Esophagus squamous epithelium (tissue), 5 donors: ENCODE measurements at places on chromosomes 6 and 20.

DNA sequence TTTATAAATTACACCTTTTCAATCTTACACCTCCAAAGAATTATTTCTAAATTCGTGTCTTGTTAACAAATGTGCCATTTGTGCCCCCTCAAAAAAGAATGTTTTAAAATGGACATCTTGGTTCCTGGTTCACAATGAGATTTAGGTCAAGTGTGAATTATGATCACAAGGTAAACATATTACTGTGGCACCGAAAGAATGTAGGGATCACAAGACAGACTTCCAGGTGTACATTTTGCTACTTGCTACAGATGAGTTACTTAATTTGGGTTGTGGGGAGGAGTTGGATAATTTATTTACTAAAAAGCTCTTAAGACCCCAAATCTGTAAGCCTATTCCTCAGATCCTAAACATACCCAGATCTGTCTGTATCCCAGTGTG is 25.0 kb upstream of the ADTRP start:
- DNase-seq = no peak

DNA sequence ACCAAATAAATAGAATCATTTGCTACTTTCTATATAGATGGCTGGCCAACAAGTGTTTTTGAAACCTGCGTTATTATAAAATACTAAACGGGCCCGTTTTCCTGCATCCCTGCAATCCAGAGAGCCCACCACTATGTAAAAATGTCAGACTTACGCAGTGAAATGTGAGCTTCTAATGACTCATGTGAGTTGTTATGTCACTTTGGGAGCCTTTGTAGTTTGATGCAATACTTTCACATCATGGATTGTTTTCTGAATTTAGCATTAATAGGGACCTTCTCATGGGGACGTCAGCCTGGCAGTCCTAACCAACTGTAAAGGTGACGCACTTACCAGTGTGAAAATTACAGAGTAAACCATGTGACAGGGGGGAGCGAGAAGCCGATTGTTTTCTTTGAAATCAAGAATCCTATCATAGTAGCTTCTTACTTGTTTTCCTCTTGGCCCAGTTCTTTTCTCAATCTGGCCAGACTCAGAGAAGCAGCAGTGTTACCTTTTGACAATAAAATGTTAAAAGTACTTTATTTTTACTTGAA is 75.3 kb downstream of the SSR1 start:
- DNase-seq = no peak

GRCh38 chr20:8082989-8083388 is 49.1 kb upstream of the PLCB1 start:
- no peak for DNase-seq

GRCh38 chr6:164322533-164322932 is 908.0 kb downstream of the QKI start:
- DNase-seq = no peak

- no peak for DNase-seq
Observed at GRCh38 chr6:115901896-115902295, 158.8 kb downstream of the FRK start.

DNA sequence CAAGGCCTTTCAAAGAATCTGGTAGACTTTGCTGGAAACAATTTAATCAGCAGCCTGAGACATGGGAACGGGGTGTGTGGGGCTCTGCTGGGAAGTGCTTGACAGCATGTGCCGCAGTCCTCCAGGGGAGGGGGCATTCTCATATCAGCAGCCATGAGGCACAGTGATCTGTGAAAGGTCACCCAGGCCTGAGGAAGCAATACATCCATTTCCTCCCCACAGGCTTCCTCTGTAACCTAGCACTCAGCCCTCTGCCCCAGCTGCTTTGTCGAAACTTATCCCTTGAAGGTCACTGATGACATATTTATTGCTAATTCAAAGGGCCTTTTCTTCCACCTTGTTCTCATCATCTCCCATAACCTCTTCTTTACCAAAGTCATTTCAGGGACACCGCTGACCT is 103.3 kb downstream of the TNFAIP3 start:
- DNase-seq = no peak

GRCh38 chr6:105591053-105591452 is 188.2 kb upstream of the PREP start:
- DNase-seq = no peak

DNA sequence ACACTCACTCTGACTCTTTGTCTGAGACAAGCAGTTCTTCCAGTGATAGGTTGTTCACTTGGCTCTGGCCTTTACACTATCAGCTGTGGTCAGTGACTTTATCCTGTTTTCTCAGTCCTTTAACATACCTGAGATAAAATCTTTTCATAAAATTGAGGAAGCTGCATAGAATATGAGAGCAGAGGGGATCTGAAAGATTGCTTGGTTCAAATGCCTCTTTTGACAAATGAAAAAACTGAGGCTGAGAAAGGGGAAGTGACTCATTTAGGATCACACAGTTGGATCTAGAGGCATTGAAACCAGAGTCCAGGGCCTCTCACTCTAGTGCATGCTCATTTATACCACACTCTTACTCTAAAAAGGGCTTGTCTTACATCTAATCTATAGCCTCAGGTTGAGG is 277.0 kb upstream of the TBX18 start:
- no peak for DNase-seq

- DNase-seq = no peak
Observed at GRCh38 chr6:115271434-115271833, 789.3 kb downstream of the FRK start.

DNA sequence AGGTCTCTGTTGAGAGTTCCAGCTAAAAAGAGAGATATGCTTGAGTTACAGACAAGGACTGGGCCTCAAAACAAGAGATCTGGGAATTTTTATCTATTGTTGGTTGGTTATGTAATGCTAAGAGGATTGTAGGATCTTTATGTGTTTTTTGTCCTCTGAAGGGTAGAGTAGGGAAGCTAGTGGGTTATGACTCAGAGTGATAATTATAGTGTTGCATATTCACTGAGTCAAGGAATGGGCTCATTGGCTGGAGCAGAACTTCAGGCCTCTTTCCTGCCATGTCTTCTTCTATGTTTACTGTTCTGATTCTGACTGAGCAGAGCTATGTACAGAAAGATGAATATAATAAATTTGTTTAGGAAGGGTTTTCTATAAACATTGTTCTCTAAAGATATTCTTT is 66.1 kb upstream of the NOX3 start:
- no peak for DNase-seq

DNA sequence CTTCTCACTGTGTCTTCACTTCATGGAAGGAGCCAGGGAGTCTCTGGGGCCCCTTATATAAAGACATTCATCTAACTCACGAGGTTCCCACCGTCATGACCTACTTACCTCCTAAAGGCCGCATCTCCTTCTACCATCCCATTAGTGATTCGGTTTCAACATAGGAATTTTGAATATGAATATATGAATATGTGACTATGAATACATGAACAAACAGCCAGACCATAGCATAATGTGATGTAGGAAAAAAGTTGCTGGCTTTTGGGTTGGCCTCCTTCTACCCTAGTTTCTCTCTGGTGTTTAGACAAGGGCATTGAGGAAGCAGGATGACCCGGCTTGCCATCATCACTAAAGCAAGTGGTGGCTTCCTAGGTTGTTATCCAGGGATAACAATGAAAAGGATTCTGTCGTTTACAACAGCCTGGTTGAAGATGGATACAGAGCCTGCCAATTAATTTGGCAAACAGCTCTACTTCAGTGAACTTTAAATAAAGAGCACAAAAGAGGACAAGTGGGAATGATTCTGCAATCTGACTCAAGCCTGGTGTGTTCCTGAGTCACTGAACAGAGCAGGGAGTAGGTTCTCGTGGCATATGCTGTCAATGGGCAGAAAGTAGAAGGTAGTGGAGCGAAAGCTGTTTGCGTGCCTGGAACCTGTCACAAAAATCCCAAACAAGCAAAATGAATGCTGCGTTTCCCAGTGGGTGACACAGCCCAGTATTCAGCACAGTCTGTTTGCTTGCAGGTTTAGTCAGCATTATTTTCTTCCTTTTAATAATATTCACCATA is 44.0 kb upstream of the DOK5 start:
- no peak for DNase-seq
